ENCODE measurements at places on chromosomes 7 and 10.
A peak's percentile ranks its signal among the peaks of the same experiment; 100 is the strongest.

- DNase-seq: no peak
These were observed 19.2 kb downstream of the ANTXRL start for GRCh38 chr10:46305986-46306385.

- DNase-seq: no peak
These were observed 1.3 kb downstream of the LSMEM1 start for GRCh38 chr7:112481833-112482670.

DNA sequence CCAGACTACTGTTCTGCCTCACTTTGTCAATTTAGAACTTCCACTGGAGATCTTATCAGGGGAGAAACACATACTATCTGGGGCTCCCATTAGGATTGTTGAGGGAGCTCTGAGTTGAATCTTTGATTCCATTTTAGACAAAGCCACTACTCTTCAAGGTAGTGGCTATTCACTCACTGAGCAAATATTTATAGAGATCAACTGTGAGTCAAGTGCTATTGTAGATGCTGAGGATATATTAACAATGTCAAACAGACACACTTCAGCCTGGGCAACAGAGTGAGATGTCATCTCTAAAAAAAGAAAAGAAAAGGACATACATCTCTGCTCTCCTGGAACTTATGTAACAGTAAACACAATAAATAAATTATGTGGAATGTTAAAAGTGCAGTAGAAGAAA is 315.3 kb downstream of the PTEN start:
- no peak for DNase-seq

GRCh38 chr10:59036311-59037017 is 140.0 kb upstream of the PHYHIPL start:
- DNase-seq: no peak

GRCh38 chr10:103766751-103767505 is 88.4 kb downstream of the SH3PXD2A start:
- DNase-seq: no peak

GRCh38 chr7:22361320-22361719 is 4.4 kb upstream of the RAPGEF5 start:
- no peak for DNase-seq

- no peak for DNase-seq
These were observed 3.2 kb upstream of the CEP55 start for GRCh38 chr10:93493162-93493561.

DNA sequence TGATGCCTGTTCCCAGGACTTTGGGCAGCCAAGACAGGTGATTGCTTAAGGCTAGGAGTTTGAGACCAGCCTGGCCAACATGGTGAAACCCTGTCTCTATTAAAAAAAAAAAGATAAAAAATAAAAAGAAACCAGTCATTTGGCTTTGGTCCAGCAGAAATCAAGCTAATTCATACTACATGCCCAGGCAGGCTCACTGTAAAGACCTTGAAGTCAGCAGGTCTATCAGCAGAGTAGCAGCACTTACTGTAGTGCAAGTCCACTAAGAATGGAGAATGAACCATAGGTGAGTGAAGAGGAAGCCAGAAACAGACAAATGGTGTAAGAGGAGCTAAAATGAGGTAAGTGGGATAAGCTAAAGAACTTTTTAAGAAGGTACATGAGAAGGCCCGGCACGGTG is 24.7 kb downstream of the PSPH start:
- DNase-seq: no peak

- no peak for DNase-seq
These were observed 40.8 kb upstream of the HSPA12A start for GRCh38 chr10:116783011-116783655.

DNA sequence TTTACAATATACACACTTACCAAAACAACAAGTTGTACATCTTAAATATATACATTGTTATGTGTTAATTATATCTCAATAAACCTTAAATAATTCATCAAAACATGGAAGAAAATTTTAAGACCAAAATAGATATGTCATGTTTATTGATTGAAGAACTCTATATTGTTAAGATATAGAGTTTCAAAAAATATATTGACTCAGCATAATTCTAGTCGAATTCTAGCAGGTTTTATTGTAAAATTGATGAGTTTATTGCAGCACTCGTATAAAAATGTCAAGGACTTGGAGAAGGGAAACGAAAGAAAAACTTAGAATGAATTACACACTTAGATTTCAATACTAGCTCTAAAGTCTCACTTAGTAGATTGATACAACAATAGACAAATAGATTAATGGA is 575.4 kb upstream of the SORCS1 start:
- no peak for DNase-seq

GRCh38 chr7:94008537-94008936 is 4.4 kb upstream of the BET1 start:
- no peak for DNase-seq

- DNase-seq: no peak
These were observed 1.0 kb upstream of the NKX6-2 start for GRCh38 chr10:132786884-132787494.

GRCh38 chr10:52106899-52107298 is 207.2 kb upstream of the DKK1 start:
- no peak for DNase-seq

DNA sequence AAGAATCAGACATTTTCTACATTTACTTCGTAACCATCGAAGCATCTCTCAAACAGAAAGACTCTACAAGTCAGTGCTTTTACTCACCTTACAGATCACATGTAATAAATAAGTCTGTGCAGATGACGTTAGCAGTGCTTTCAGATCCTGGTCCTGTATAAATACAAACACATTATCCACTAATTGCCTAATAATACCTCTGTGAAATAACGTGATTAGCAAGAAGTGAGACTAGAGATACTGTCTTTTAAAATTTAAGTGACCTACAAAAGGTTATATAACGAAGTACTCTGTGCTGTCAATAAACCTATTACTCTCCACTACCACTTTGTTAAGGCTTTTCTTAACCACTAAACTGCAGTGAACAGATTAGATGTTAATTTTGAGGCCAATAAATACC is 246.9 kb downstream of the NSUN6 start:
- DNase-seq: no peak

DNA sequence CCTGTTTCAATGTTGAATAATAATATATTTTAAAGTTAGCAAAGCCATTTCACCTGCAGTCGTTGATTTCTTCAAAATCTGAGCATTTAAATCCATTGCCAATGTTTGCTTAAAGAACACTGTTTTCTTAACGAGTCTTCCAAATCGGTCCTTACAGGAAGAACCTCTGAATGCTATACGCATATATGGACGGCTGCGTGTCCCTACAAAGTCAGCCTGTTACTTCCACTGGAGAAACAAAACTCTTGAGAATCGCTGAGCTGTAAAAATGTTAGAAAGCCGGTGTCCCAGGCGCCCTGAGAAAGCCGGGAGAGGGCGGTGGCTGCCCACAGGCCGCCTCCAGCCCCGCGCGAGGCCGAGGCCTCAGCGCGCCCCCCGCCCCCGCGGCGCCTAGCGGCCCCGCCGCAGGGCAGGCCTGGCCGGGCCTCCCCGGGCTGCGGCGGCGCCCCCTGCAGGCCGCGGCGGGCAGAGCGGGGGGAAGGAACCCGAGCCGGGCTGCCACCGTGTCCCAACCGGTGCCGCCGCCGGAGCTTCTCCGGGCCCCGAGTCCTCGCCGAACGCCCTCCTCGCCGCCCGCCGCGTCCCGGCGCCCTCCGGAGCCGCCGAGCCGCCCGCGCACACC is at the start of gene FHIP2A:
Gene FHIP2A (plus strand): TSS at position 488 of the 622 bp plus-strand sequence. CDS start 299 bp downstream, outside the sequence.
- peak; percentile 65 for DNase-seq

DNA sequence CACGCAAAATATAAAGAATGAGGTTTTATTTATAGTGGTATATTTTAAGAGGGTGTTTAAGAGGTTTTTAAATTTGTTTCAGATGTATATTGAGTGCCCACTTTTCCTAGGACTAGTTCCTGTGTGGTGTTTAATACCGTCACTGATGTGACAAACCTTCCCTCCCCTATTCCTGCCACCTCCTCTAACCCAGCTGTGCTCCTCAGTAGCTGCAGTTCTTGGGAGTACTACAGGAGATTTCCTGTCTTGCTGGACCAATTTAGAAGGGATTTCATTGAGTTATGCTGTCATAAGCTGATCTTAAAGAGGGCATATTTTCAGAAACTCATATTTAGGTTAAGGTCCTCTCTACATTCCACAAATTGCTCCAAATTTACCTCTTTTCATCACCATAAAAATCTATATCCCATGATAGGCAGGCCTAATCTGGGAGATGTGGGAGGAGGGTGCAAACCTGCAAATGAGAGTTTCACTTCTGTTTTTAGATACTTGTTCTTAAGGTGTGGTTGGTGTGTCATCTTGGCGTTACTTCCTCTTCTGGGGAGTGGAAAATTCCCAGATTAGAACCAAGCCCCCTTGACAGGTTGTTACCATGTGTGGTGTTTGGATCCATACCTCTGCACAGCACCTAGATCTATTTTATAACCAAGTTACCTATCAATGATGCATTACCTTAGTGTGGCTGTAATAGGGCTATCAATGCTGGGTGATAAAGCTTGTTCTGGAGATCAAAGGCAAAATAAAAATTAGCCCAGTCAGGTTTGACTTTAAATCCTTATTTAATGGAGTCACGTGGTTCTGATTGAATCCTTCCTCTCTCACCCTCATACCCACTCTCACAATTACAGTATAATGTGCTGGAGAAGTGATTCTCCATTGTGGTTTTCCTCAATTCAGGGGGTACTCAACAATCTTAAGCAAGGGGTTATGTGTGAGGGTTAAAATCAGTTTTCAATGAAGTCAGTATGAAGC is 141.1 kb downstream of the CDK14 start:
- DNase-seq: no peak

DNA sequence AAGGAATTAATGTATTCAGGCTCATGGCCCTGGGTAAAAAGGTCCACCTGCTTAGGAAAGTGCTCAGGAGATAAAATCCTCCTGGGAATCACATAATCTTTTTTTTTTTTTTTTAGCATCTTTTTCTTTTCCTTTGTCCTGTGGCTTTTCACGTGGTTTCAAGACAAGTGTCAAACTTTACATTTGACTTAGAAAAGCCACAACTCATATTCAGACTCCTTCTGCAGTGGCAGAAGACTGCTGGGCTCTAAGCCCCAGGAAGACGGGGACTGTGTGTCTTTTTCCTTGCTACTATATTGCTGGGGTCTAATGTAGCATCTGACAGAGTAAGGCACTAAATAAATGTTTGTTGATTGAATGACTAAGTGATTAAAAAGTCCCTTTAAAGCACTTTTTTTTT is 127.5 kb upstream of the ANKRD1 start:
- DNase-seq: no peak

DNA sequence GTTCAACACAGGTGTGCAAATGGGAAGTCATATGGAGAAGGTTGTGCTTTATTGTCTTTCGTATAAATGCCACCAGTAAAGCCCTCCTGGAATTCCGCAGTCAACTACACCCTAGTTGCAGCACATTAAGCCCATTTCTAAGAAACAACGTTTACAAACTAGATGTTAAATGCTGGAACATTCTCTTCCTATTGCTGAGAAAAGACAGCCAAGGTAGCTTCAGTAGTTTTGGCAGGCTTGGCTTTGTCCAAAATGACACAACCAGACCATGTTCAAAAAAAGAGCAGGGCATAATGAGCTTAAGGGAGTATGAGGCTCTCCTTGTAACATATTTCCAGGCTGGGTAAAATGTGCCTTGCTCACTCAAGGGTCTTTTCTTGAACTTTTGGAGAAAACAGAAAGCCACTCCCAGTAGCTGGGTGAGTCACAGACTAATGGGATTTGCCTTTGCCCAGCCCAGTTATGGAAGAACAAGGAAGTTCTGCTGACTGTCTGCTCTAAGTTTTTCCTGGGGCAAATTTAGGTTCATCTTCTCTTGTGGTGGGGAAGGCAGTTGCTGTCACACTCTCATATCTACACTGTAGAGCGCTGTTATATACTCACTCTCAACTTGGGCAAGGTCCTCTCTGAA is 238.7 kb downstream of the PLXNA4 start:
- DNase-seq: no peak

GRCh38 chr10:21533467-21534279 is at the start of gene MLLT10:
Gene MLLT10 (plus strand): TSS chr10:21534232. CDS start chr10:21534645, 413 bp downstream.
- peak; percentile 80 for DNase-seq

DNA sequence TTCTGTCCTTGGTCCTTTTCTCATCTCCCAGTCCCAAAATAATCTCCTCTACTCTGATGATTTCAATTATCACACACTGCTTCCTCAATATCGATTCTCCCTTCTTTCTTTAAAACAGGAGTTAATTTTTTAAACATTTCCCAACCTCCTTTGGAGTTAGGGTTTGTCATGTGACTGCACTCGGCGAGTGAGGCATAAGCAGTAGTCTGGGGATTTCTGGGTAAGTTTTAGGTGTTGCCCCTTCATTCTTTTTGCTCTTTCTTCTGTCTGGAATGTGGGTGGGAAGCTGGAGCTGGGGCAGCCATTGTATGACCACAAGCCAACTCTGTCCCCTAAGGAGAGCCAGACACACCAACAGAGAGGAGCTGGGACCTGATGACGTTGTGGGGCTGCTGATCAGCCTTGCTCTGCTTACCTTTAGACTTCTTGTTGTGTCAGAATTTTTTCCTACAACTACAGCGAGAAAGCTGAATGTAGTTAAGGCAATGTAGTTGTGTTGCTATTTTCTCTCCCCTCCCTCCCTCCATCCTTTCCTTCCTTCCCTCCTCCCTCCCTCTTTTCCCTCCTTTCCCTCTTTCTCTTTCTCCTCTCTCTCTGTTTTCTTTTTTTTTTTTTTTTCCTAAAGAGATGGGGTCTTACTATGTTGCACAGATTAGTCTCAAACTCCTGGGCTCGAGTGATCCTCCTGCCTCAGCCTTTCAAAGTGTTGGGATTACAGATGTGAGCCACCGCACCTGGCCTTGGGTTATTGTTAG is 6.5 kb upstream of the TSPAN14 start:
- DNase-seq: no peak

DNA sequence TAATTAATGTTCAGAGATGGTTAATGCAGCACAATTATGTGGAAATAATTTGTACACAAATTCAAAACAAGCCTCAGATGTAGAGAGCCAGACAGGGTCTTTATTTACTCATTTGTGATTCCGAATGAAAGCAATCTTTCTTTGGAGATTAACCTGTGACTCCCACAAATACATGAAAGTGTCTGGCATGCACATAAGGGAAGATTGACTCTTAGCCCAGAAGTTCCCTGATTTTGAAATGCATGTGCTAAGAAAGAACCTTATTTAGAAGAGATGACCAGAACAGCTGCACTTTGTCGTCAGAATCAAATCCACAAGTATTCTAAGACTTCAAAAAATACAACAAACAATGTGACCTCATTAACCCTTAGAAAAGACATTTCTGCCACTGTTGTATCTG is 45.1 kb downstream of the RNLS start:
- no peak for DNase-seq

DNA sequence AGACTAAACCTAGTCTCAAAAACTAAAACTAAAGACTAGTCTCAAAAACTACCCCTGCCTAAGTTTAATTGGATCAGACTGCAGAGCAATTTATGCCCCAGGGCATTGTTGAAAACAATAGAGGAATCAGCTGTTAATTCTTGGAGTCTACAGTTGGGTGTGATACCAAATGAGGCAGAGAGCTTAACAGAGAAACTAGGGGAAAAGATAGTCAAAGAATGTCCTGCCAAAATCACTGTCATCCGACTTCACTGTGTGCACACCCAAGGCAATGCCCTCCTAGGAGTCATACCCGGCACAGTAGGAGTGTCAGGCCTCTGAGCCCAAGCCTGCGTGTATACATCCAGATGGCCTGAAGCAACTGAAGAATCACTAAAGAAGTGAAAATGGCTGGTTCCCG is 90.5 kb upstream of the TOMM7 start:
- no peak for DNase-seq

All from activated CD4-positive, CD25-positive, alpha-beta regulatory T cell (primary cell).